ENCODE measurements at places on chromosomes 16 and 17.

DNA sequence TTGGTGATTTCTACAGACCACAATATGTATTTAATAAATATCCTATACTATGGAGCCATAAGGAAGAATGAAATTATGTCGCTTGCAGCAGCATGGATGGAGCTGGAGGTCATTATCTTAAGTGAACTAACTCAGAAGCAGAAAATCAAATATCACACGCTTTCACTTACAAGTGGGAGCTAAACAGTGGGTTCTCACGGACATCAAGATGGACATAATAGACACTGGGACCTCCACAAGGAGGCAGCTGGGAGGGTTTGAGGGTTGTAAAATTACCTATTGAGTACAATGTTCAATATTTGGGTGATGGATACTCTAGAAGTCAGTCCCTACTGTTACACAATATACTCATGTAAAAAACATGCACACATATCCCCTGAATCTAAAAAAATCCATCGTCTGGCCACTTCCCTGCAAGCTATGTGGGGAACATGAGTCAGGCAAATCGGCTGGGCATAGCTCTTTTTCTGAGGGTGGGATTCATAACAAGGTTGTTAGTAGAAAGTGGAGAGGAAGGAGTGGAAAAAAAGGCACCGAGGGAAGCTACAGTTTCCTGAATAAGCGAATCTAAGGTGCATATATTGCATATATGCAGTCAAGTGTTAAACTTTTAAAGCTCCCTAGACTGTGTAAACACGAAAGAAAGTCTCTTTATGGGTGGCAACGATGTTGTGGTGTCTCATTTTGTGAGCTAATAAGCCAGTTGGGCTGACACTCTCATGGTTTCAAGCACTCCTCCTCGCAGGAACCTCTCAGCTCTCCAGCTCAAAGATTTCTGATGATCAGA lies 135.2 kb upstream of the CPHXL start:
- DNase-seq = no peak

GRCh38 chr17:58315281-58315711 lies 13.3 kb downstream of the TSPOAP1 start:
- DNase-seq = no peak

- no peak for DNase-seq
Measured at GRCh38 chr17:4142107-4142900, 526 bp downstream of the ZZEF1 start.

DNA sequence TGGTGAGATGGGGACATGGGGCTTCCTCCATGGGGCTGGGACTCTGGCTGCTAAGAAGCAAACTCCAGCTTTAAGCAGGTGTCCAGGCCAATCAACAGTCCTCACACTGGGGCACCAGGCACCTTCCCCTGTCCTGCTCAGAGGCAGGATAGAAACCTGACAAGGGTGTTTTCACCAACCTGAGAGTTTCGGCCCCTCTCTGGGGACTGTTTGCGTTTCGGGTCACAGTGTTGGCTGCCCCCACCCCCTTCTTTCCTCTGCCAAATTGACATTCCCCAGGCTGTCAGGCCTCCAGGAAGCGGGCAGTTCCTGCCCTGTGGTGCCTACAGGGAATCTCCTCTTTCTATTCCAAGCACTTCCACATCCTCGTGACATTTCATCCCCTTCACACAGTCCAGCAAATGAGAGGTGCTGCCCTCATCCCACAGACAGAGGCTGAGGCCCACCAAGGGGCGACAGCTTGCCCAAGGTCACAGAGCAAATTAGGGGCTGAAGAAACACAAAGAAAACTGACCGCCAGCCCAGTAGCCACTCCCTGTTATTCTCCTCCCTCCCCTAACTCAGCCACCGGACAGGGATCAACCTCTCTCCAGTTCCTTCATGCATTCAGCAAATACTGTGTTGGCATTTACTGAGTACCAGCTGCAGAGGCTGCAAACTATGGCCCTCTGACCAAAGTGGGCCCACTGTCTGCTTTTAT lies 38.0 kb downstream of the MMP15 start:
- no peak for DNase-seq

- no peak for DNase-seq
Measured at GRCh38 chr16:80500961-80501525, 39.8 kb upstream of the DYNLRB2 start.
